ENCODE measurements at places on chromosomes 16 and 17.
A peak's percentile ranks its signal among the peaks of the same experiment; 100 is the strongest.

DNA sequence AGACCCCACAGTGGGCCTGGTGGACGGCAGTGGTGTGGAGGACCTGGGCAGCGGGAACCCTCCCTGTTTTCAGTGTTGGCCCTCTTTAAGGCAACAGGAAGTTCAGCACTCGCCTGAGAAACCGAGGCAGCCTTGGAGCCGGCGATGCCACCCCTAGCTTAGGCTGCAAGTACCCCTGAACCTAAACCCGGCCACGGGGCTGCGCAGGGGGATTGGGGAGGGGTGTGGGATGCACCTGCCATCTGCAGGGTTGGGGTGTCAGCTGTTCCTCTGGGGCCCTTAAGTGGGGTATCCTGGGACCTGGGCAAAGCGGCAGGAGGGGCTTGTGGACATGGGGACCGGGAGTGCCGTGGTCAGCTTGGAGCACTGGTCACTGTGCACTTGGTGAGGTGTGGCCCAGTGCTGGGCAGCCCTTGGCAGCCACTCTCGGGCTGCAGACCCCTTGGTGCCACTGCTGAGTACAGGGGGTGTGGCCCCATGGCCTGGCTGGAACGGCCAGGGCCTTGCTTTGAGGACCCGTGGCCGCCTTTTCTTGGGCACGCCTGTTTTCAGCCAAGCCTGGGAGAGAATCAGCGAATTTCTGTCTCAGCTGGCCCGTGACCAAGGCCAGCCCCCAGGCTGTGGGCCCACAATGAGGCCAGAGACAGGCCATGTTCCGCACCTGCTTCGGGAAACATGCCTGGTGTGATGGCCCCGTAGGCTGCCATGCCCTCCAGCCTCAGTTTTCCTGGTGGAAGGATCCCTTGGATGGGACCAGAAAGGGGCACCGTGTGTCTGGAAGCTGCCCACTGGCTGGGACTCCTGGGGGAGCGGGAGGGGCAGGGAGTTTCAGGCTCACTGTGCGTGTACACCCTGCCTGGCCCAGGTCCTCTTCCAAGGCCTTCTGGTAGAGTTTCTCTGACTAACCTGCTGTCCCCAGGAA lies 4.1 kb upstream of the SLC25A10 start:
- DNase-seq = no peak

GRCh38 chr16:1772362-1772907 lies at the start of gene EME2:
EME2 (plus strand) TSS chr16:1772810; CDS start chr16:1773228, 418 bp downstream.
- DNase-seq = peak; percentile 18

- no peak for DNase-seq
Observed at GRCh38 chr16:27969574-27969973, 93.9 kb downstream of the GSG1L start.

DNA sequence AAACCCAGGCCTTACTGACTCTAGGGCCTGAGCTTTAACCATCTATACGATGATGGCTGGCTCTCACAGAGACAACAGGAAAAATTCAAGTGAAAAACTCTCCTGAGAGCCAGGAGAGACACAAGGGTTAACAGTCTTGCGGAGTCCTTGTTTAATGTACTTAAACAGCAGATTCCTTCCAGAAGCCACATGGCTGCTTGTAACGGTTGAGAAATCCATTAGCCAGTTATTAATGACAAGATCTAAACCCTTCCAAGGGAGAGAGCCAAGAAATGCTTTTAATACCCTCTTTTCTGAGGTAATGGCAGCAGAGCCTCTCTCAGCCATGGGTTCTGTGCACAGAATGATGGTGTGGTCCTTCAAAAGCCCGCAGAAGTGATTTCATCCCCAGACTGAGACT lies 5.2 kb upstream of the ALDOA start:
- no peak for DNase-seq

DNA sequence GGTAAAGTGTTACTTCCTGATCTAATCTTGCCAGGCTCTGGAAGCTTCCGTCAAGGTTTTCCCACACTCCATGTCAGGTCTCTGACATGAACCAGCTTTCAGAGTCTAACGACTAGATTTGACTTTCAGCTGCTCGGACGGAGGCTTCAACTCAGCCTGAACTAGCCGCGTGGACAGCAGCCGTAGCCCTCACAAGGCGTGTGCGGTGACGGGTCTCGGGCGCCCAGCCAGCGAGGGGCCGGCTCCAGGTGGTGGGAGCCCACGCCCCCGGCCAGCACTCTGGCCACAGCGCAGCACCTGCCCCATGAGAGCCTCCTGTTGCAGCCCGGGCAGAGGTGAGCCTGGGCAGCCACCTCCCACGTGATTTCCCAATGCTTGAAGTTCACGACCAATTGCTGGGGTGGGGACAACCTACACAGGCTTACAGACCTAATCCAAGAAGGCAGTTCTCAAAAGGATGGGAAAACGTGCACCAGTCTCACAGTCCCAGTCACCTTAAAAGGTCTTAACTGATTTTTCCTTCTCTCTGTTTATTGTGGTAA lies 45.5 kb downstream of the TBC1D16 start:
- DNase-seq = no peak
